ENCODE measurements at places on chromosomes 3 and 15. TPM values are rescaled to one million over a fixed set of nuclear protein-coding genes. Genes with fewer than 3 reads are reported as not detected.

Gene ALPK3
- total RNA-seq = 0.06 TPM

Gene KLF15
- total RNA-seq = 0.41 TPM

Gene COLQ
- total RNA-seq = 0.74 TPM

Gene SLC28A2
- total RNA-seq = not detected

GRCh38 chr15:60966746-60967145, 262.4 kb downstream of the RORA start:
- no peak overlapping the region for H3K4me3 ChIP-seq
- no peaks in the 10 kb centered on the region for H3K4me1 ChIP-seq
- DNase-seq = no peak

- H3K27me3 ChIP-seq = peaks cover 66% of the 10 kb centered on the region
- no peaks in the 10 kb centered on the region for H3K36me3 ChIP-seq
- no peak overlapping the region for H3K4me3 ChIP-seq
- no peaks in the 10 kb centered on the region for H3K4me1 ChIP-seq
These were observed 957 bp downstream of the ADCY5 start for GRCh38 chr3:123447749-123448517.
